ENCODE measurements at places on chromosomes 13 and 19.

DNA sequence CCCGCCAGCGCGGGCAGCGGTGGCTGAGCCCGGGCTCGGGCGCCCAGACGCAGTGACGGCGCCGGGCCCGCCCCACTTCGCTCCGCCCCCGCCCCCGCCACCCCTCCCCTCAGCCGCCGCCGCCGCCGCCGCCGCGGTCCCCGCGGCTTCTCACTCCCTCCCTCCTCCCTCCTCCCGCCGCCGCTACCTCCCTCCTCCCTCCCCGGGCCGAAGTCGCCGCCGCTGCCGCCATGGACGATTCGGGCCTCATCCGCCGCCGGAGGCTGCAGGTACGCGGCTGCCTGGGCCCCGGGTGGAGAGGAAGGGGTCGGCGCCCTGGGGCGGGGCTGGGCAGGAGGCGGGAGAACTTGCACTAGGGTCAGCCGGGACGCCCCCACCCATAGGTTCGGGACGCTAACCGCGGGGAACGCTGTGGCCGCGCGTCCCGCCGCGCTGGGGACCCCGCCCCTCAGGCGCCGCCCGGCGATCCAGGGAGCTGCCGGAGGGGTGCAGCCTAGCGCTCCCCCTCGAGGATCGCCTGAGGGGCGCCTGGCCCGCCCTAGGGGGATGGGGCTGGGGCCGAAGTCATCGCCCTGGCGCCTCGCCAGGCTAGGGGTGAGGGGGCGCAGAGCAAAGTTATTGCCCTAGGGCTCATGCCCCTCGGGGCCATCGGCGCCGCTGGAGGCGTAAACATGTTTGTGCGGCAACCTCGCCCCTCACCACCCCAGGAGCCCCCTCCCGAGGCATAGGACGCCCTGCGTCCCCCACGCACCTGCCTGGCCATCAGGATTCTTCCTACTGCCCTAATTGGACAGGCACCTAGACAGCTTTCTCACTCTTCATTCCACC, 427 bp downstream of the RTBDN start:
- peak; percentile 29 for DNase-seq
- H3K27ac ChIP-seq = no peak overlapping the region
- H3K4me1 ChIP-seq = peaks cover 43% of the 10 kb centered on the region
- no peaks in the 10 kb centered on the region for H3K36me3 ChIP-seq
- no peak overlapping the region for H3K4me3 ChIP-seq

- no peak overlapping the region for H3K4me3 ChIP-seq
- H3K36me3 ChIP-seq = peaks cover 11% of the 10 kb centered on the region
- H3K4me1 ChIP-seq = peaks cover 6% of the 10 kb centered on the region
- no peak for DNase-seq
- H3K27ac ChIP-seq = no peak overlapping the region
- H3K27me3 ChIP-seq = no peaks in the 10 kb centered on the region
These were observed 48.8 kb downstream of the BICRA start for GRCh38 chr19:47657719-47658118.

DNA sequence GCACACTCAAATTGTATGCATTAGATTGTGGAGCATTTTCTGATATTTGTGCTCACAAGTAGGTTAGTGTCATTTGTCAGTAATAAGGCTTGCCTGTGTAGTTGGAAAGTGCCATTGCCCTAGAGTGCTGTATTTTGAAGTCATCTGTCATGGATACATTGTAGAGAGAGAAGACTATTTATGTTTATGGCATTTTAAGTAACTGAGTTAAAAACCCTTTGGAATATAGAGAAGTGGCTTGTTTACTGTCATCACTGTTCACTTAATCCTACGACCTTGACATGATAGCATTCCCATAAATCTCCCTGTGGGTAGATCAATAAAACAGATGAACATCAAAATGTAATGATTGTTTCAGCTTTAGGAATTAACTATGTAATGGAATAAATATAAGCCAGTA, 110.6 kb downstream of the MAB21L1 start:
- H3K4me3 ChIP-seq = no peak overlapping the region
- no peaks in the 10 kb centered on the region for H3K4me1 ChIP-seq
- no peak for DNase-seq
- no peak overlapping the region for H3K27ac ChIP-seq

DNA sequence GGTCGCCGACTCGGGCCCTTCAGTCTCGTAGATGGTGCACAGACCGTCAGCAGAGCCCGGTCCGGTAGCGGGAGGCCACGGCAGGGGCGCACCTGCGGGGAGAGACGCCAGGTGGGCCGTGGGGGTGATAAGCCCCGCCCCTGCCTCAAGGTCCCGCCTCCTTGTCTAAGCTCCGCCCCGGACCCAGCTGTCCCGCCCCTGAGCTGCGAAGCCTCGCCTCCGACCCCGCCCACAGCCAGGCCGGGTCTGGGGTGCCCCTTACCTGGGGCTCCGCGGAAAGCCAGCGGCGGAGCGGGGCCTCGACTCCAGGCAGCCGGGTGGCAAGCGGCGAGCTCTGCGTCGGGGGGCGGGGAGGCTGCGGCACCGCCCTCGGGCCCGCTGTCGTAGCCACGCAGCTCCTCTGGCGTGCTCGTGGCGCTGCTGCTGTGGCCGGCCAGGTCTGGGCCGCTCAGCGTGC, 4.7 kb downstream of the PRR36 start:
- no peaks in the 10 kb centered on the region for H3K36me3 ChIP-seq
- peaks cover 73% of the 10 kb centered on the region for H3K27me3 ChIP-seq
- peak overlapping the region; percentile 15 for H3K4me3 ChIP-seq
- peaks cover 68% of the 10 kb centered on the region for H3K4me1 ChIP-seq

- no peak overlapping the region for H3K4me3 ChIP-seq
- H3K36me3 ChIP-seq = no peaks in the 10 kb centered on the region
- peaks cover 2% of the 10 kb centered on the region for H3K27me3 ChIP-seq
These were observed 200.4 kb upstream of the IPO5 start for GRCh38 chr13:97752961-97753668.

DNA sequence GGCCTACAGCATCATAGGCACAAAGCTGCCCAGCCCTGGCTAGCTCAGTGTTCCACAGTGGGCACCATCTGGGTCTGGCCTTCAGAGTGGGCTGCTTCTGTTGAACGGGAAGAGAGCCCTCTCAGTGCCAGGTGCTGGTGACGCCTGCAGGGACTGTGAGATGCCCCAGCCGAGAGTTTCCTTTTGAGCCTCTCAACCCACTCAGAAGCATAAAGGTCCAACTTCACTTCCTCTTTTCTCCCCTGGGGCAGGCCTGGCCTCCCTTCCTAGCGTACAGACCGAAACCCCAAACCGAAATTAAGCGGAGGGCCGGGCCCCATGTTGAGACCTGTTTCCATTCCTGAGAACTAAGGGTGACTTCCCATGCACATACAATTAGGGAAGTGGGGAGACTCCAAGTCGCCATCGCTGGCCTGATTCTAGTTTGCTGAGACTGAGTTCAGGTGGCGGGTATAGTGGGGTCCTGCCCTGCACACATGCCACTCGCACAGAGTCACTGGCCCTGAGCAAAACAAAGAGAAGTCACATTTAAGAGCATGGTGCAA, 6.9 kb downstream of the RAB8A start:
- peak; percentile 14 for DNase-seq
- H3K4me3 ChIP-seq = no peak overlapping the region
- peak overlapping the region; percentile 73 for H3K27ac ChIP-seq
- no peaks in the 10 kb centered on the region for H3K27me3 ChIP-seq
- H3K36me3 ChIP-seq = peaks cover 36% of the 10 kb centered on the region

DNA sequence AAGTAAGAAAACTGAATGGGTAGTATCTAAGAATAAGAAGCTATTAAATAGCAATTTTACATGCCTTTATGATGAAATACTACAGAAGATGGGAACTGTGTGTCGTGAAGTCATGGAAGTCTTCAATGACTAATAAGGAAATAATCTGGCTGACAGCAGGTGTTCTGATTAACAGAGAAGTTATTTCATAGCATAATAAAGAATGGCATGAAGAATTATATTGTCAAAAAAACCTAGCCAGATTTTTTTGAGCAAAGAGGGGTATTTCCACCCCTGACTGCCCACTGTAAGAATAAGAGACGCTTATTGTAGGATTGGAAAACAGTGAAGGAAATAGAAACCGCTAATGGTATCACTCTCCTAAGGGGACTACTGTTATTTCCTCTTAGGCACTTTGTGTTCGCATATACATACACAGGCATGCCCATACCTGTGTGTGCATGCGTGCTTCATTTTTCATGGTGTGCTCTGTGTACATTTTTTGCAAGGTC, 318.8 kb downstream of the SHISA2 start:
- no peak overlapping the region for H3K27ac ChIP-seq
- H3K4me3 ChIP-seq = no peak overlapping the region
- H3K36me3 ChIP-seq = no peaks in the 10 kb centered on the region
- DNase-seq = no peak

All from T-cell (primary cell).